ENCODE measurements at places on chromosomes 1 and 21.

DNA sequence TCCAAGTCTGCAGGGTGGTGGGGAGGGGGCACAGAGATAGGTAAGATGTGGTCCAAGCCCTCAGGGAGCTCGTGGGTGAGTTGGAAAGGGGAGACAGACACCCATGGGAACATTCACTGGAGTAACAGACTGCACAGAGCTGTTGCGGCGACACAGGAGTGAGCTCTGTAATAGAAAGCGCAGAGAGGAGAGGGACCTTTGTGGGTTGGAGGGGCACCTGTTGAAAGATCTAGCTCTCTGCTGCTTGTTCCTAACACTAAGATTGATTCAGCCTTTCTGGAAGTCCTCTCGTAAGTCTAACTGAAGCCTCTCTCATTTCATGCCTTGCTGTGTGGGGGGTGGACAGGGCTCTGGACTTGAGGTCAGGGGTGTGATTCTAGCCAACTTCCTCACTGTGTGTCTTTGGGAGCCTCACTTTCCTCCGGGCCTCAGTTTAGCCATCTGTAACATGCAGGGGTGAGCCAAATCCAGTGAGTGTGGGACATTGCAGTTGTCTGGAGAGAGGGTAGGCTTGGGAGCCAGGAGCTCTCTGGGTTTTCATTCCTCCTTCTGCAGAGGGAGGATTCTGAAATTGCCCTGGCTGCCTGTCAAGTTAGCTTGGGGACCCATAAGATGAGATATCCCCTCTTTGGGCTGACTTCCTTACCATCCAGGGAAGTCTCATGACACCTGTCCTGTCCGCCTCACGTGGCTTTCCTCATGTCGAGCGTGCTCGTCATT is 2.0 kb upstream of the ACOT11 start:
- DNase-seq = no peak

GRCh38 chr1:101312147-101312546 is 75.3 kb downstream of the S1PR1 start:
- no peak for DNase-seq

GRCh38 chr1:209672705-209673630 is 2.2 kb upstream of the G0S2 start:
- DNase-seq = no peak

DNA sequence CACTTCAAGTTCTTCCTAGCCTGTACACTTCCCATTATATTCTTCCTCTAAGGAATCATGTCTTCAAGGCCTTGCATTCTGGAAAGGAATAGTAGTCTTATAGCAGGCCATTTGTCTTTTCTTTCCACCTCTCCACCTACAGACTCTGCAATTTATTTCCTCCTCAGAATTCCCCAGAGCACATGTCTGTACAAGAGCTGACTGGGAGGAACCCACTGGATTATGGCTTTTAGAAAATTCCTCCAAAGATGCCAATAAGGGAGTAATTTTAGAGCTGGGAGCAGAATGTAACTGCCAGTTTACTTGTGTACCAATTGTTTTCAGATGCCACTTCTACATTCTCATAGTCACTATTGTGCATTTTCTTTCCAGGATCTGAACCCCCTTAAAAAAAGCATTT is 3.4 kb upstream of the PSMG1 start:
- no peak for DNase-seq

- DNase-seq = no peak
These were observed 23.4 kb downstream of the CAPZA1 start for GRCh38 chr1:112643080-112643479.

GRCh38 chr1:8408151-8408839 is 90.4 kb downstream of the SLC45A1 start:
- DNase-seq = no peak

Measured in stimulated activated CD4-positive, alpha-beta T cell treated with anti-CD3 and anti-CD28 coated beads, Interleukin-1b, Interleukin-23, amount 100 ng/mL, for 24 hours (primary cell).